ENCODE measurements at places on chromosomes 2 and 18.

- DNase-seq, result no peak
Measured at GRCh38 chr2:142041105-142041504, 89.7 kb downstream of the LRP1B start.

GRCh38 chr18:72122103-72122502, 422.0 kb downstream of the CBLN2 start:
- DNase-seq, result no peak

- DNase-seq, result no peak
Measured at GRCh38 chr2:80169811-80170594, 134.5 kb downstream of the LRRTM1 start.

DNA sequence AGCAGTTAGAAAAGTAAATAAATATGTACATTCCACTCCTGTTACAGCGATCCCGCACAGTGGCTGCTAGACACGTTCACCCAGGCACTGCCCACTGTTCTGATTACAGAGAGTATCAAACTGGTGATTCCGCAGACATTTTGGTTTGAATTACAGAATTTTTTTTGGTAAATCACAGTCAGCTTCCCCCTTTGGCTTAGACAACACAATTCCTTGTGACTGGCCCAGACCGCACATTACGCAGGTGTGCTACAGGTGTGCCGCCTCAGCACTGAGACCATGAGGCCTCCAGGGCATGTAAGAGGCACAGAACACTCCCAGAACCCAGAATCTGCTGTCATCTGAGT, 112.3 kb downstream of the PXDN start:
- no peak for DNase-seq

DNA sequence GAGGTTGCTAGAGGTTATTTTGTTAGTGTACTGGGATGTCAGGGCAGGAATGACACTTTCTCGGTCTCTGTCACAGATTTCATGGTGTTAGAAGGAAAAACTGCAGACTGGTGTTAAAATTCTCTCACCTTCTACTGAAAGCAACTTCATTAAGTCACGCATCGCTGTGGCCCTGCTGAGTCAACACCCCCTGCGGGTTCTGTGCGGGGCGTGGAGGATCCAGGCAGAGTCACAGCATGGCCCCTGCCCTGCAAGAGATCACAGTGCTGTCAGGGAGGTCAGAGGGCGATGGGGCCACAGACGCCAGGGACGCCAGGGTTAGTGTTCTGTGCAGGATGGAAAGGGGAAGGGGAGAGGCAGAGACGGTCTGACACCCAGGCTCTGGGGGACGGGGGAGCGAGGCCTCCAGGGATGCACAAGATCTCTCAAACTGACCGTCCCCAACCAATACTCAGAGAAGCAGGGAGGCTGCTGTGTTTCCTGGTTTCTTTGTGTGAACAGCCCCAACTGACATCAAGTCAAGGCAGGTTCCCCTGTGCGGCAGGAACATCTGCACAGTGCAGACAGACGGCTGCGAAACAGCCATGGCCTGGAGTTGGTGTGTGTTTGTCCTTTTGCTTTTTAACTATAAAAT, 354.9 kb upstream of the SALL3 start:
- DNase-seq, result no peak

GRCh38 chr2:69154106-69154505, 141.1 kb downstream of the ANTXR1 start:
- DNase-seq, result no peak

DNA sequence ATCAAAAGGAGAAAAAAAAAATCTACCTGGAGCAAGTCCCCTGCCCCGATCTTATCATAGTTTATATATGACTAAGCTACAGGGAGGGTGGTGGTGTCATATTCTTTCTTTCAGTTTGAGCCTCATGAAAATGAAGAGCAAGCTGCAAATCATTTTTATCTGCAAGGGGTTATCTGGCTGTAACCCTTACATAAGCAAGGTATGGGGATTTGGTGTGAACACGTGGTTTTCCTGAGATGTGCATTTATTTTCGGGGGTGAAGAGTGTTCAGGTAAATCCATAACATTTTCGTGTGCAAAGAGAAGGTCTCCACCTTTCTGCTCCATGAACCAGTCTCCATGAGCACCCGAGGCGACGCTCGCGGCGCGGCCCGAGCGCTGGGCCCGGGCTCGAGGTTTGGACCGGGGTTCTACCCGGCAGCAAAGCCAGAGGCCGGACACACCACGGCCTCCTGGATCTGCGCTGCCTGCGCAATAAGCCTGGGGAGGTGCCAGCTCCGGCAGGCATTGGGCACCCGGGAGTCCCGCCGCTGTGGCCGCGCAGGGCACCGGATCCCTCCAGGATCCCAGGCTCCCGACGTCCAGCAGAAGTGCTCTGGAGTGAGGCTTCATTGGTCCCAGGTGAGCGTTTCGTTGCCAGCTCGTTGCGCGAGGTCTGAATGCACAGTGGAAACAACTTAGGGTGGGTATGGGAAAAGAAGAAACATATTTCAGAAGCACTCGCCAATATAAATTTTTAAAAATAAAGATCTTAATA, 36.1 kb upstream of the GPD2 start:
- DNase-seq, result no peak

- DNase-seq, result no peak
Measured at GRCh38 chr2:62234755-62235655, 39.1 kb downstream of the B3GNT2 start.

DNA sequence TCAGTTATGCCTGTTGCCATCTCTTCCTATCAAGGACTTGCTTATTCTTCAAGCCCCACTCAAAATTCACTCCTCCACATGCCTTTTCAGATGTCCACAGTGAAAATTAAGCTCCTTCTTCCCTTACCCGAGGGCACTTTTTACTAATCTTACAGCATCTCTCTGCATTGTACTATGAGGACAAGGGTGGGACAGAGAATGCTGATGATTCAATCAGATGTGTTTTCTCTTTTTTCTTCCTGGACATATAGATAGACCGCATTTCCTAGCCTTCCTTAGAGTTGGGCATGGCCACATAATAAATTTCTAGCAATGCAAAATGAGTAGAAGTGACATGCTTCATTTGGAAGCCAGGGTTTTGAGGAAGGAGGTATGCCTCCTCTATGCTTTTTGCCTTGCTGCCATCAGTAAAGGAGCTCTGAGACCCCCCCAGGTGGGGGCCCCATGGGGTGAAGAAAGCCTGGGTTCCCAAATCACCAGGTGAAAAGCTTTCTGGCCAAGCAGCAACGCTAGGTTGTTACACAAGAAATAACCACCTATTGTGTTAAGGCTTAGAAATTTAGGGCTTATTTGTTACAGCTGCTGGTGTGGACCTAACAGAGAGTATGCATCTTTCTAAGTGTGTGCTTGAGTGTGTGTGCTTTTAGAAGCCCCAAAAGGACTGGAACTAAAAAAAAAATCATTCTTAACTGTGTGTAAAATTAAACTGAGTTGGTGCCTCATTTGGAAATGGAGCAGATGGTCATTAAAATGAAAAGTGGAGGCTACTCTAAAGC, 424.5 kb downstream of the STK39 start:
- no peak for DNase-seq

DNA sequence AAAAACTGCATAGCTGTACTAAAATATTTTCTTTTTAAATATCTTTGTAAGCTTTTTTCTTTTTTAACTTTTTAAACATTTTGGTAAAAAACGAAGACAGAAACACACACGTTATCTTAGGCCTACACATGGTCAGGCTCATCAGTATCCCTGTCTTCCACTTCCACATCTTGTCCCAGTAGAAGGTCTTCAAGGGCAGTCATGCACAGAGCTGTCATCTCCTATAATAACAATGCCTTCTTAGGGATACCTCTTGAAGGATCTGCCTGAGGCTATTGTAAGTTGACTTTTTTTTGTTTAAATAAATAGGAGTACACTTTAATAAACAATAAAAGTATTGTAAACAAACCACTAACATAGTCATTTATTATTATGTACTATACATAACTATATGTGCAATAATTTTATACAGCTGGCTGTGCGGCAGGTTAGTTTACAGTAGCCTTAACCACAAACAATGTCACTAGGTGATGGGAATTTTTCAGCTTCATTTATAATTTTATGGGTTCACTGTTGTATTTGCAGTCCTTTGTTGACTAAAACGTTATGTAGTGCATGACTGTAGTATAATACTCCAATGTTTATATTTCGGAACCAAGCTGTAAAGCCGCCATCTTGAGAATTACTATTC, 124.4 kb downstream of the MAP4K4 start:
- no peak for DNase-seq

DNA sequence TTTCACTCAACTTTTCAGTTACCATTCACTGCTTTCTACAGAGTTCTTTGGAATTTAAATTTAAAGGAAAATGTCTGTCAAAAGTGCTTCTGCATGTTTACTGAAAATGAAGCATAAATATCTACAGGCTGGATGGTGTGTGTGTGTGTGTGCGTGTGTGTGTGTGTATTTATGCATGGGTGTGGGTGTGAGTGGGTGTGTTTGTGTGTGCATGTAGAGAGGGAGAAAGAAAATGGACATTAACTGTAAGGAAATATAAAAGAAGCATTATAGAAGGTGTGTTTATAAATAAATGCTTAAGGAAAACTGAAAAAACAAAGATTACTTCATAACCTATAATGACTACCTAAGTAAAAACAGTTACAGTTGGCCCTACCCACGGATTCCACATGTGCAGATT, 43.2 kb downstream of the FANCL start:
- no peak for DNase-seq

DNA sequence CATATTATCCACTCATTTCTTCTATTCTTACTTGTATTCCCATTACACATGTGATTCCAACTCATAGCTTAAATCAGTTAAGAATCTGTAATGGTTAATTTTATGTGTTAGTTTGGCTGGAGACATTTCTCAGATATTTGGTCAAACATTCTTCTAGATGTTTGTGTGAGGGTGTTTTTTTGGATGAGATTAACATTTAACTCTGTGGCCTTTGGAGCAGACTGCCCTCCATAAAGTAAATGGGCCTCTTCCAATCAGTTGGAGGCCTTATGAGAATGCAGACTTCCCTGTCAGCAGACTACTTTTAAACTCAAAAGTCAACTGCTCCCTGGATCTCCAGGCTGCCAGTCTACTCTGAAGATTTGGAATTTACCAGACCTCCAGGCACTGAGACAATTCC, 976.8 kb upstream of the ACVR2A start:
- DNase-seq, result no peak

- no peak for DNase-seq
Measured at GRCh38 chr2:158197940-158198339, 96.3 kb downstream of the UPP2 start.

DNA sequence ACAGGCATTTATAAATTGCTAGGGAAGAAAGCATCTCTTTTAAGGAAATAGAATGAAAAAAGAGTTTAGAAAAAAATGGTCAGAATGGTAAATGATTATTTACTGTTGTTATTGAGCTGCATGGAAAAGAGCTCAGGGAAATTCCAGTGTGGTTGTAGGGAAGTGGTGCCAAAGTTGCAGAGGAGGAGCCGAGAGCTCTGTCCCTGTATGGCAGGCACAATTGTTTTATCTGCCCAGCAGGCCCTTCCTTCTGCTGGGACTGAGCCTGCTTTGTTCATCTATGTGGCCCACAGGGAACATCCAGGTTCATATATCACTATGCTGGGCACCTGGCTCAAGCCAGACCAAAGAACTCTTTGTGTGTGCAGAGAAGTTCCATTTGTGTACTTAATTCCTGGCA, 80.8 kb upstream of the AGAP1 start:
- no peak for DNase-seq

- DNase-seq, result no peak
Measured at GRCh38 chr2:105653302-105653701, 91.4 kb upstream of the NCK2 start.

- no peak for DNase-seq
Measured at GRCh38 chr18:46134920-46135675, 30.9 kb downstream of the HAUS1 start.

- DNase-seq, result no peak
Measured at GRCh38 chr18:9558387-9559064, 55.8 kb downstream of the PPP4R1 start.

GRCh38 chr2:208252716-208253492, 2.0 kb downstream of the IDH1 start:
- no peak for DNase-seq

DNA sequence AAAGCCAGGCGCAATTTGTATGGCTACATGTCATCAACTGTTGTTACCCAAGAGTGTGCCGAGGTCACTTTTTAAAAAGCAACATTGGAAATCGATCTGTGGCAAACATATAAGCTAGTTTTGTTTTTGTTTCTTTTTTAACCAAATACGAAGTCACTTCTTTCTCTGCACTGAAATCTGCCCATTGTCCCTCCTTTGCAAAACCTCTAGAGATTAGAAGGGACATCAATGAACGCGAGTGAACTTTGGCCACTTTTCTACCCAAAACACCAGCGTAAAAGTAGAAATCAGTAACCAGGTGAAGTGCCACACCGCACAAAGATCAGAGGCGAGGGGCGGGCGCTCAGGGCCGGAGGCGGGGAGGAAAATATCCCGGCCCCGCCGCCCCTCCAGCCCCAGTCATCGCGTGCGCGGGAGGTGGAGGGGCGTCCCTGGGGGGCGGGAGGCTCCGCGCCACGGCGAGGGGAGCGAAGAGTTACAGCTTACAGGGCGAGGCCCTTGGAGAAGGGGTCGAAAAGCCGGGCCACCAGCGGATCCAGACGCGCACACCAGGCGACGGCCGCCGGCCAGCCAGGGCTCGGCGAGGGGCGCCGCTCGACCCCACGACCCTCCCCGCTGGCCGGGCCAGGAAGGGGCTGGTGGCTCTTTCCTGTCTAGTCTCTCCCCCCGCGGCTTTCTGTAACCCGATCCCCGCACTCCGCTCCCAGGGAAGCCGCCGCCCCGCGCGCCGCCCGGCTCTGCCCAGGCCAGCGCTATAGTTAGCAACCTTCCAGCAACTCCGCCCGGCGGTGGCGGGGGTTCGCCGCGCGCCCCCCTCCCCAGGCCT, 993 bp downstream of the RBMS1 start:
- no peak for DNase-seq

GRCh38 chr2:219957820-219958219, 330.4 kb downstream of the SLC4A3 start:
- no peak for DNase-seq

- no peak for DNase-seq
Measured at GRCh38 chr2:170086751-170087412, 91.1 kb upstream of the MYO3B start.

DNA sequence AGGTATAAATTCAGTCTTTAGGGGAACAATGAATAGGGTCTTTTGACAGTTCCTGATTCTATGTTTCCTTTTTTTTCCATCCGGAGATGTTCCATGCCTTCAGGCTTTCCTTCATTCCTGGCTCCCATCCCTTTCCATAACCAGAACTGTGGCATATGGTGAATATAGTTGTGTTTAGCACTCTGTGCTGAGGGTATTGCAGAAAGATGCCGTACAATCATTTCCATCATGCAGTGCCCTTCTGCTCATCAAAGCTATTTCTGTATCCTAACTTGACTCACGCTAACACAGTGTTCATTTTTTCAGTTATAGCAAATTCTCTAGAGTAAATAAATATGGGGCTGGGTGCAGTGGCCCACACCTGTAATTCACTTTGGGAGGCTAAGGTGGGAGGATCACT, 131.9 kb upstream of the EML6 start:
- no peak for DNase-seq

GRCh38 chr2:145925591-145925990, 1405.7 kb upstream of the ZEB2 start:
- no peak for DNase-seq
